ENCODE measurements at places on chromosomes 3 and 15.

- DNase-seq = no peak
These were observed 405.5 kb upstream of the TPM1 start for GRCh38 chr15:62636823-62637573.

DNA sequence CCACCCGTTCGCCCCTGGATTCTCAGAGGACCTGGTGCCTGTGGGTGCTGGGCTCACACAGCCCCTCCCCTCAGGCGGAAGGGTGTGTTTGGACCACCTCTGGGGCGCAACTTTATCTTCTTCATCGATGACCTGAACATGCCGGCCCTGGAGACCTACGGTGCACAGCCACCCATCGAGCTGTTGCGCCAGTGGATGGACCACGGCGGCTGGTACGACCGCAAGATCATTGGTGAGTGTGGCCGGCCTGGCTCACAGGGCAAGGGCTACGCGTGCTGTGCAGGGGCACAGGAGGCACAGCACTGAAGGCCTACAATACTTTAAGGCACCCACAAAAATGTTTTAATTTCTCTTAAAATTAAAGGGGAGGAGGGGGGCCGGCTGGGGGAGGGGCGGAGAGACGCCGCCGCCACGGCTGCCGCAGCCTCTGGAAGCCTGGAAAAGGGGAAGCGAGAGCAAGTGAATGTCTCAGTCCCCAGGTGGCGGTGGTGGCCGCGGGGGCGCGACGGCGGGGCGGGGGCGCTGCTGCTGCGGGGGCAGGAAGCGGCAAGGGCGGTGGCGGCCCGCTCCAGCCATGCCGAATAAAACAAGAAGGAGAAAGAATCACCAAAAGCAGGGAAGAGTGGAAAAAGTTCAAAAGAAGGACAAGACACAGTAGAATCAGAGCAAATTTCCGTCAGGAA, 56.8 kb downstream of the DNAH1 start:
- no peak for DNase-seq

GRCh38 chr3:186932281-186933181, 2.2 kb downstream of the ST6GAL1 start:
- DNase-seq = no peak

DNA sequence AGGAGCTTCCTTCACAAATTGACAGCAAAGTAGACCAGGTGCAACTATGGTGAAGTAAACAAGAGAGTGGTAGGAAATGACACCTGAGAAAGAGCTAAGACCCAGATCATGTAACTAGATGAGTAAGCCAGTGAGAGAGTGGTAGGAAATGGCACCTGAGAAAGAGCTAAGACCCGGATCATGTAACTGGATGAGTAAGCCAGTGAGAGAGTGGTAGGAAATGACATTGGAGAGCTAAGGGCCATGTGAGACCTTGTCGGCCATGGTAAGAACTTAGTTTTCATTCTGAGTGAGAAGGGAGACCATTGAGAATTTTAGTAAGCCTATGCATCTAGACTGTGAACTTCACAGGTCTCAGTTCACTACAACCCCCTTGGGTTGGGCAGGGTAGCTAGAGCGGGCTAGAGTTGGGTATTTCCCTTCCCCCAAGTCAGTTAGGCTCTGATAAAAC, 5.4 kb upstream of the SENP7 start:
- DNase-seq = peak; percentile 22

DNA sequence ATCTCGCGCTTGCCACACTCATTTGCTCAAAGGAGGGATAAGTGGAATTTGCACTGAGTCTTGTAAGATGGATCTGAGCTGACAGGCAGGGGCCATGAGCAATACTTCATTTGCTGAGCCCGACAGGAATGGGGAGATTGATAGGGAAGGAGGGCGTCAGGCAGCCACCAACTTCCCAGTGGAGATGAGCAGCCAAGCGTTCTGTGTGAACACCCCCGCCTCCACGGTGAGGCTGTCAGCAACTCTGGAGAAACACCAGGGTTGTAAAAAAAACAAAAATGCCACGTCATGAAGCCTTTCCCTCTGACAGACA, 36.8 kb downstream of the TLE3 start:
- no peak for DNase-seq

Measured in NCI-H2107 (cell line).